ENCODE measurements at places on chromosomes 12 and 14.

- DNase-seq = no peak
These were observed 88.8 kb downstream of the SINHCAF start for GRCh38 chr12:31236998-31237637.

DNA sequence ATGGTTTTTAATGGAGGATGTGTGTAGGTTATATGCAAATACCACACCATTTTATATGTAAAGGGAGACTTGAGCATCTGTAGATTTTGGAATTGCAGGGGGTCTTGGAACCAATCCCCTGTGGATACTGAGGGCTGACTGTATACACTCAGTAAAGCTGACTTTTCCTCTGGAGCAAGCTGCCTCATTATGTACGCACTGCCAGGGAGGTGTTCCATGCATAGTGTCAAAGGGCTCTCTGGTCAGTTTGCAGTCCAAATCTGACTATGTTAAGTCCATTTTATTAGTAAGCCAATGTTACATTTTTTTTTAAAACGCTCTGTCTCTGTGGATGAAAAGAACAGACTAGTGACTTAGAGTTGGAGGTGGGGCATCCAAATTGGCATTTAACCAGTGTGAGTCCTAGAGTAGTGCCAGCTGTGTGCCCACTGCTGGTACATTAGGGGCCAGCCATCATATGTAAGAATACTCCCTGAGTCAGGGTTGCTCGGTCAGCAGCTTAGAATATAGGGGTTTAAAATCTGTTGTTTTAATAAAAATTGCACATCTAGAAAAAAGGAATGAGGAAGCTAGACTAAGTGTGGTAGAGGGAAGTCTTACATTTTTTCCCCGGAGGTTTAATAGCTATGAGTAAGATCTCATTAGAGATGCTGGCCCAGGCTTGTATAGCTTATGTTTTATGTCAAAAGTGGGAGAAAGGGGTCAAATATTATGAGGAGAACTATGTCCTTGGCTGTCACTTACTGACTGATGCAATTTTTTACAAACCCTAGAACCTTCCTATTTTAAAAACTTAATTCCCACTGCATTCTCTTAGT, 87.0 kb downstream of the TESC start:
- peak; percentile 20 for DNase-seq

- no peak for DNase-seq
These were observed 243.5 kb downstream of the TMEM132C start for GRCh38 chr12:128510511-128510910.

- no peak for DNase-seq
These were observed 49.2 kb upstream of the DUSP6 start for GRCh38 chr12:89401433-89402058.

GRCh38 chr12:132154941-132155770, 10.9 kb downstream of the NOC4L start:
- DNase-seq = no peak

DNA sequence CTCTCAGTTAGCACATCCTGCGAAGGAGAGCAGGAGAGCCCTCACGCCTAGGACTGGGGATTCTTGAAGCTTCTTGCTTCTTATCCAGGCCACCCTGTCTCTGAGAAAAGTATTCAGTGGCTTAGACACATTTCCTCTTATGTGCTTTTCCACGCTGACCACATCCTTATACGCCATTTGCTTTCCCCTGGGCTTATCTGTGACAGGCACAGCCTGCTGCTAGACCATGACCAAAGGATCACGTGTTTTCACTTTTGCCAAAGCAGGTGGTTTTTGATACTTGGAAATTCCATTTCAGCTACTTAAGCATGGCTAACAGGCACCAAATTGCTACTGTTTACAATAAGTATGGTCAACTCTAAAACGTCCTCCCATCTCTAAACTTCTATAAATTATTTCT, 587.4 kb downstream of the AACS start:
- DNase-seq = no peak

DNA sequence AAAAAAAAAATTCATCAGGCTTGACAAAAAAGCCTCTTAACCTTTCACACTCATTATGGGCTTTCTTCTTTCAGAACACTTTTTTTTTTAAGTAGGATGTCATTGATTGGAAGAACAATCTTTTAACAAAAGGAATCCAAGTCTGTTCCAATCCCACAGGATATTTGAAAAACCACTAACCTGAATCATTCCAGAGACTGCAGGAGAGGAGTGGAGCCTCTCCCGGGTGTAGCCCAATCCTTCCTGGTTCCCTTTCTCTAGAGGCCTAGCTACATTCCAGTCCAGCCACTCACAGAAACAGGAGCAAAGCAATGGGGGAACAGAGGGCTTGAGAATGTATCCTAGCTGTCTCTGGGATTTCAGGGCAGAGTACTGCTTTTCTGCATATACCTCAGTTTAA, 4.3 kb downstream of the MFAP5 start:
- peak; percentile 84 for DNase-seq

- no peak for DNase-seq
These were observed 20.2 kb upstream of the SERPINA1 start for GRCh38 chr14:94408546-94409095.
